Motor neuron (in vitro differentiated cells): ENCODE measurements at places on chromosomes 5 and 9. TPM values are rescaled to one million over a fixed set of nuclear protein-coding genes. Genes with fewer than 3 reads are reported as not detected.

DNA sequence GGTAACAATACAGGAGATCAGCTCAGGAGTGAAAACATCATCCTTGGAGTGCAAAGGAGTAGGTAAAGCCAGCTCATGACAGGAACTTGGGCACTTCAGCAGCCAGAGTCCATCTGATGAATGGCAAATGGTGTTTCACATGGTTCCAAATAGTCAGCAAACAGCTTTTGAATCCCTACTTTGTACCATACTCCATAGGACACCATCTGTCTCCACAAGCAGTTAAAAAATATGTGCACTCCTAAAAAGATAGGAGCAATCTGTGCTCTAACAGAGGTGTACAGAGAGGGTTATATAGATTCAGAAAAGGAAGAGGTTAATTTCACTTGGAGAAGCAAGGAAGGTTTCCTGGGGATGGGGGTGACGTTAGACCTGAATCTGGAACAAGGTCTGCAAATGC lies 21.6 kb upstream of the B4GALT1 start:
- ATAC-seq: no peak

DNA sequence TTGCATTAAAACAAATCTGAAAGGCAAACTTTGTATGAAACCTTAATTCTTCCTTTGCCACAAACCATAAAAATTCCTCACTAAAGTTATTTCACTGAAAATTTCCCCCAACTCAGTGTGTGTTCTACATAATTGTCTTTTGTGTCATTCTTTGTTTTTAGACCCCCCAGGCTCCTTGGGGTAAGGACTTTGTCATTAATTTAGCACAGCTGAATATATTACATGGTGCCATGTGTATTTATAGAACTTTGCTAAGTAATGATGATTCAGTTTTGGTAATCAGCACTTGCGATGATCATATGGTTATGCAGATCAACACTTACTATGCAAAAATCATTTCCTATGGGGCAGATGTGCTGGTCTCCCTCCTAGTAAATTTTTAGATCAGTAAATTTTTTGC lies 712.1 kb upstream of the MEF2C start:
- ATAC-seq: no peak

DNA sequence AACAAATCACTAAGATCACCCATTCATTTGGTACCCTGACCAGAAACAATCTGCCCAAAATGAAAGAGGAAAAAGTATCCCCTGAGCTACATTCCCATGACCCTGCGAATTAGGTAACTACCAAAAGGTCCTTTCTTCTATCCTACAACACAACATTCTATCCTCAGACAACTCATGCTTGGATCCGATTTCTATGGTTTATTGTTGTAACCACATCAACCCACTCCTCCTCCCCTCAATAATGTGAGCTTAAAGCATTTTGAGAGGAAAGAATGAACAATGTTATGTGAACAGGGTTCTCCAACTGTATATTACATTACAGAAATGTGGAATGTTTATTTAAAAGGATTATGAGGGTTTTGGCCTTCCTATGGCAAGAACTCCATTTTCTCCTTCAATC lies 4.0 kb downstream of the SLC35D2 start:
- ATAC-seq: no peak

- ATAC-seq: peak; percentile 98
Measured at GRCh38 chr5:32390819-32391591, 53.5 kb downstream of the ZFR start.

Gene ITGA1
- total RNA-seq: 74.3 and 135 TPM in 2 replicates

DNA sequence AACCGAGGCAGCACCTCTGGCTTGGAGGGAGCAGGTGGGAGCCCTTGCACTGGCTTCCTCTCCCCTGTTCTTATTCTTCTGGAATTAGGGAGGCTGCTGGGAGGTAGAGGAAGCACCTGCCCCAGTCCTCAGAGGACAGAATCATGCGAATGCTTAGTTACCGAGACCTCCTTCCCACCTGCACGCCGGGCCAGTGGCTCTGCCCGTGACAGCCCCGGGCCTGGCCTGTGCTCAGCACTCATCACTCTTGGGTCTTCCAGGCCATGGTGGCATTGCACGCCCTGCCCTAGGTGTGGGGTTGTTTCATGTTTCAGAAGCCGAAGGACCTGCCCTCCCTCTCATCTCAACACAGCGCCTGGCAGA lies 45.3 kb upstream of the NKD2 start:
- ATAC-seq: no peak

Gene SHB
- total RNA-seq: 10.2 and 10.3 TPM in 2 replicates

Gene SLC4A9
- total RNA-seq: not detected in 2 replicates

- ATAC-seq: no peak
Measured at GRCh38 chr5:112109331-112110007, 309.6 kb downstream of the EPB41L4A start.
